AG09309 (cell line): ENCODE measurements at places on chromosomes 2 and 18.
A peak's percentile ranks its signal among the peaks of the same experiment; 100 is the strongest.

DNA sequence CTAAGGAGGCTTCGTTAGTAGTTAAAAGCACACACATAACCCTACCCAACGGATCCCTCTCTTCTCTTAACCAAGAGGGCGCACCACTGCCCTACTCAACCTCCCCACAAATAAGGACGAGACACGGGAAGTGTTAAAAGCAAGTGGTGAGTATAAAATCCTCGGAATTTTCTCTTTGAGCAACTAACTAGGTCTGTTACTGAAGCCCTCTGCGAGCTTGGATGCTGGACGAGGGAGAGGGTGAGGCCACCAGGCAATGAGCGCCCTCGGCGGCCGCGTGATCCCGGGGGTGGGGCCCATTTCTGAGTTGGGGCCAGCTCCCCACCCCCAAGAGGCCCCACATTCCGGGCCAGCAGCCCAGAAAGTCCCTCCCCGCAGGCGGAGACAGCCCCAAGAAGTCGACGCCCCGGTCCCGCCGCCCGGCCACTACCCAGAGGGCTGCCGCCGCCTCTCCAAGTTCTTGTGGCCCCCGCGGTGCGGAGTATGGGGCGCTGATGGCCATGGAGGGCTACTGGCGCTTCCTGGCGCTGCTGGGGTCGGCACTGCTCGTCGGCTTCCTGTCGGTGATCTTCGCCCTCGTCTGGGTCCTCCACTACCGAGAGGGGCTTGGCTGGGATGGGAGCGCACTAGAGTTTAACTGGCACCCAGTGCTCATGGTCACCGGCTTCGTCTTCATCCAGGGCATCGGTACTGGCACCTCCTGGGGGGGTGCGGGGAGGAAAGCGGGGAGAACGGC, at the start of gene CYBRD1:
TSS of gene CYBRD1 (plus strand) at position 423 of the 736 bp plus-strand sequence. CDS start at position 495, 72 bp downstream.
- DNase-seq, result peak; percentile 59

- DNase-seq, result no peak
These were observed 48.7 kb upstream of the CD226 start for GRCh38 chr18:69996417-69996816.

DNA sequence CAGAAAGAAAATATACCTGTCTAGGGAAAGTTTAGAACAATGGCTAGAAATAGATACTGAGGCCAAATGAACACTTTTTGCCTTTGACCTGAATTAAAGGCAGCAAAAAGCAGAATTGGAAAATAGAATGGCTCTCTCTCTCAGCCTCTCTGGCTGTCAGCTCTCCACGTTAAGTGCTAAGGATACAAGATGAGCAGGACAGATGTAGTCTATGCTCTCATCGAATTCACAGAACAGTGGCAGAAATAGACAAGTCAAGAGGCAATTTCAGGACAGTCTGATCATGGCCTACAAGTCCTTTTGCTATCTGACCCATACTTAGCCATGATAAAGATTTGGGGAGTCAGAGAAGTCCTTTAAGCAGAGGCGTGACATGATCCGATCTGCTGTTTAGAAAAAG, 120.2 kb upstream of the CREB1 start:
- DNase-seq, result no peak

GRCh38 chr2:144183727-144184126, 336.2 kb downstream of the ZEB2 start:
- DNase-seq, result peak; percentile 94

GRCh38 chr2:205700331-205701132, 18.2 kb downstream of the NRP2 start:
- no peak for DNase-seq

DNA sequence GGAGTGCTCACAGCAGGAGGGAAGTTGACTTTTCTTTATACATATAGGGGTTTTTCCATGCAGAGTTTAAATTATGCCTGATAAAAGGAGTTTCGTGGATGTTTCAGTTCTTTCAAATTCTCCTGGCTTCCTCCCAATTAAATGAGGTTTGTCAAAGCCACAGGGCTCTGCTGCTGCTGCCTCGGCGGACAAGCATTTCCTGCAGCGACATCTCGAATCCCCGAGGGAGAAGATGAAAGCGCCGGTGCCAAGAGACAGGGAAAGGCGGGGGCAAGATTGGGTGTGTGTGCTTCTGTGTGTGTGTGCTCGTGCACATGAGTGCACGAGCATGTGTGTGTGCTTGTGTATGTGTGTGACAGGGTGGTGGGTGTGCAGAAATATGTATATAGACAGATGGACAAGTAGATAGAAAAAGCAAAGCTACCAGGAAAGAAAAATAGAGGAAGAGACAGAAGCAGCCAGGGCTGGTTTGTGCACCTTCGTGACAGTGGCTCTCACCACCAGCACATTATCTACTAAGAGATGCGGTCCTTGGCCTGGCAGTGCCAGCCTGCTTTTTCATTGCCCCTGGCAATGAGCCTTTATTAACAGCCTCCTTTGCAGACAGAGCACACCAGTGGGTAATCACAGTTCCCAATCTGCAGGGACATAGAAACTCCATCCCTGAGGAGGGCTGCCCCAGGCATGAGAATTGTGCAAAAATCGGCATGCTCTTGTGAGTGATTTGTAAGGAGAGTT, 76.2 kb downstream of the CDK15 start:
- no peak for DNase-seq

GRCh38 chr2:74894272-74894981, 60.5 kb downstream of the HK2 start:
- DNase-seq, result peak; percentile 94

DNA sequence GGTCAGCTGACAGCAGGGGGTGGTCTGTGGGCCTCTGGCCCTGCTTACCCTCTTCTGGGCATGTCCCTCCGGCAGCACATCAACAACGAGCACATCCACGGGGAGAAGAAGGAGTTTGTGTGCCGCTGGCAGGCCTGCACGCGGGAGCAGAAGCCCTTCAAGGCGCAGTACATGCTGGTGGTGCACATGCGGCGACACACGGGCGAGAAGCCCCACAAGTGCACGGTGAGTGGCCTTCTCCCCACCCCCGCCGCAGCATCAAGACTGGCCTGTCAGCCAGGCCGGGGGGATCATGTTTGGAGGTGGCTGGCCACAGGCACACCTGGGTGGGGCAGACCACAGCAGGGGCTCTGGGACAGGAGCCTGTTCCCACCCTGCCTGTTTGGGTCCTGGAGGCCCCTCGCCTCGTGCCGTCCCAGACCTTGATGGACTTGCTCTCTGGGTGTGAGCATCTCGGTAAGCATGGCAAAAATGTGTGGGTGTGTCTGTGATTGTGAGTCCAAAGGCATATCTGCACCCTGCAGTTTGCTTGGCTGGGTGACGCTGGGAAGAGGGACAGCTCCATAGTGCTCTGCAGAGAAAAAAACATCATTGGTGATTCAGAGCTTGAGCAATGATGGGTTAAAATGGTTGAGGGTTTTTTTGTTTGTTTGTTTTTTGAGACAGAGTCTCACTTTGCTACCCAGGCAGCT, 242.8 kb downstream of the GLI2 start:
- DNase-seq, result no peak

- no peak for DNase-seq
These were observed 96.7 kb upstream of the SIX3 start for GRCh38 chr2:44844651-44845270.

GRCh38 chr2:235799281-235799680, 305.4 kb downstream of the AGAP1 start:
- DNase-seq, result no peak

- no peak for DNase-seq
These were observed 139.0 kb downstream of the MBP start for GRCh38 chr18:76993573-76993972.

- no peak for DNase-seq
These were observed 1141.8 kb downstream of the RPIA start for GRCh38 chr2:89833116-89833779.

- no peak for DNase-seq
These were observed 122.3 kb downstream of the PLCL1 start for GRCh38 chr2:197926673-197927072.

DNA sequence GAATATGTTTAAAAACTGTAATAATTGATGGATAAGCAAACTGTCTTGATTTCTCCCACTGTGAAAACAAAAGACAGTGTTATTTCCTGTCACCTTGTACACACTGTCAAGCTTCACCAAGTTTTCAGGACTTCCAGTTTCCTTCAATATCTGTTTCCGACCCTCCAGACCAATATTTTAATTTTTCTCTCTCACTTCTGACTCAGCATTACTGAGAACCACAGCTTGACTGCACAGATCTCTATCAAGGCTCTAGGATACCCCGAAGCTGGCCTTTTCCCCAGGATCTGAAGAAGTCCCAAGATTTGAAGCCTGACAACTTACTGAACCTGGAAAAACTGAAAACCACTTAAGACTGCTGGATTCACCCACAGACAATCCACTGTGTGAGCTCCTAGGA, 13.2 kb upstream of the SULT1C3 start:
- DNase-seq, result no peak

GRCh38 chr2:30456579-30456978, 9.5 kb downstream of the LCLAT1 start:
- no peak for DNase-seq
